ENCODE measurements at places on chromosomes 5 and 9.

GRCh38 chr9:133991214-133991921 lies 756 bp downstream of the VAV2 start:
- no peak for DNase-seq

- no peak for DNase-seq
Observed at GRCh38 chr5:134840811-134841210, 5.0 kb upstream of the C5orf24 start.

- DNase-seq, result no peak
Observed at GRCh38 chr5:123289210-123289609, 134.0 kb downstream of the CEP120 start.

GRCh38 chr5:84272771-84273516 lies 111.7 kb downstream of the EDIL3 start:
- DNase-seq, result no peak

GRCh38 chr5:132680780-132681475 lies 7.1 kb downstream of the IL4 start:
- no peak for DNase-seq

DNA sequence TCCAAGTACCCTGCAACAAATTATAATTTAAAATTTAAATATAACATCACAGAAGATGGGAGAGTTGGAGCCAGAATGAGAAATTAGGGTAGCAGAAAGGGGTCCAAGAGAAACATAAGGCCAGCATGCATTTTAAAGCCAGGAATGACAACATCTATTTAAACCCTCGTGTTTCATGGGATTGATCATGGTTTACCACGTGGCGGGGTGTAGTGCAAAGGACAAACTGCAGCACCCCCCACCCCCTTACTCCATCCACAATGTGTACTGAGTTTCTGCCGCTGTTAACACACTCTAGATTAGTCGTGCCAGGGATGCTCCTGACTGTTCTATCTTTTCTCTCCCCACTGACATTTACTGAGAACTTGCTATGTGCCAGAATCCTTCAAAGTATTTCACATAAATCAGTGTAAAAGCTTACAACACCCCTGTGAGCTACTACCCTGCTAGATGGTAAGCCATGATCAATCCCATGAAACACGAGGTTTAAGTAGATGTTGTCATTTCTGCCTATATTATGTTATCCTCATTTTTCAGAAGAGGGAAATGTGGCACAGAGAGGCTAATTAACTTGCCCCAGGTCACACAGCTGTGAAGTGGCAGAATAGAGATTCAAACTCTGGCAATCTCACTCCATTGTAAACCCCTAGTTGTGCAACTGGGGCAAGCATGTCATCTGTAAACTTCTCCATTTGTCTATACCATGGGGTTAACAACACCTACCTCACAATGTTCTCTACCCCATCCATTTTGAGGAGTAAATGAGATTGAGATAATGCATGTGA lies 136.3 kb downstream of the ENTREP1 start:
- no peak for DNase-seq

GRCh38 chr9:69785757-69786156 lies 25.9 kb upstream of the PTAR1 start:
- no peak for DNase-seq

DNA sequence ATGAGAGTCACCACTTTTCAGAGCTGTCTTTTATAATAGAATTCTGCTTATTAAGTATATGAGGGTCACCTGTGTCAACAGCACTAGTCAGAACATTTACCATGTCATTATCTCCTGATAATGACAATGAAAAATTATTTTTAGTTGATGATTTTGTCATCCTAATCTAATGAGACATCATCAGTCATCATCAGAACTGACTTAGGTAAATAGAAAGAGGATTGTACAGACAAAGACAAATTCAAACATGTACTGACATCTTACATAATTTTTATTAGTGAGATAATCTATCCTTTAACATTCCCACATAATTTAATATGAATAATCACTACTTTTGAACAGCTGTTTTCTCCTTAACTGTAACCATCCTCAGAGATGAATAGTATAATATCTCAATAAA lies 22.6 kb downstream of the CDH9 start:
- no peak for DNase-seq

DNA sequence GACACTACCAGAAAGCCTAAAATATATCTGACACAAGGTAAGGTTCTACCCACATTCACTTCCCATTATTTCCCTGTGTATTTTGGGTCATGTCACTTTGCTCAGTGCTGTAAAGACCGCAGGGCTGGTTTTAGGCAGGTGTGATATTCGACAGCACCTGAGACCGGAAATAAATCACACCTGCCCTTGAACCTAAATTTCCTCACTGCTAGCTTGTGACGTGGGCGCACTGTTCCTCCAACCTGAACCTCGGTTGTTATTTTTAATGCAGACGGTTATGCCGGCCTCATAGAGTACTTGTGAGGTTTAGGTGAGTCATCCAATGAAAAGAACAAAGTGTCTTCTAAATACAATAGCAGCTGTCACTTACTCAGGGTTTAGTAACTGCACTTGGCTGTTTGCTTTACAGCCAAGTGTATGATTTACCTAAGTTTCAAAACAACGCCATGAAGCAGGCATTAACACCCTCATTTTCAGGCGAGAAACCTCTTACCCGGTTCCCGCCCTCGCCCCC lies 20.7 kb upstream of the ZNF782 start:
- DNase-seq, result peak; percentile 37

- DNase-seq, result no peak
Observed at GRCh38 chr5:177487975-177488374, 9.4 kb downstream of the PDLIM7 start.

- DNase-seq, result no peak
Observed at GRCh38 chr9:127021664-127022363, 100.6 kb downstream of the ANGPTL2 start.

DNA sequence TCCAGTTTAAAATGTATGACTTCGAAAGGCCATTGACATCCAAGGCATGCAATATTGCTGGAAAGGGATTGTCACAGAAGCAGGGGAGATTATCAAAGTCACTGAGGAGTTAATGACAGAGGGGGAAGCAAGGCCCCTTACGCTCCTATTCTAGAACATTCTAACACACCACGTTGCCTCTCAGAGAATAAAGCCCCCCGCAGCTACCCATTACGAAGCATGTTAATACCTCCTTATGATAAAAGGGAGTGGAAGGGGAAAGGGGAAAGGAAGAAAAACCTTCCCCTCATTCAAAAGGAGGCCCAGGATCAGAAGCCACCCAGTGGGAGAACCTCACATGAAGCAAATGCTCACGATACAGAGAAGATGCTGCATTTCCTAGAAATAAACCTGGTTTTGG lies 213.6 kb downstream of the DAB2IP start:
- no peak for DNase-seq

GRCh38 chr5:56862909-56863308 lies 46.5 kb upstream of the SETD9 start:
- no peak for DNase-seq

- no peak for DNase-seq
Observed at GRCh38 chr9:70363760-70364159, 50.7 kb downstream of the KLF9 start.

- DNase-seq, result no peak
Observed at GRCh38 chr5:174325431-174325830, 279.9 kb downstream of the NSG2 start.

- no peak for DNase-seq
Observed at GRCh38 chr9:6479959-6480358, 67.0 kb downstream of the UHRF2 start.

Measured in activated T-cell treated with anti-CD3 and anti-CD28 coated beads, Interleukin-2, amount 50 U/mL, for 4 hours (primary cell).